ENCODE measurements at places on chromosomes 16 and 17.

GRCh38 chr16:69839240-69839688 lies 77.1 kb downstream of the WWP2 start:
- ATAC-seq: no peak

DNA sequence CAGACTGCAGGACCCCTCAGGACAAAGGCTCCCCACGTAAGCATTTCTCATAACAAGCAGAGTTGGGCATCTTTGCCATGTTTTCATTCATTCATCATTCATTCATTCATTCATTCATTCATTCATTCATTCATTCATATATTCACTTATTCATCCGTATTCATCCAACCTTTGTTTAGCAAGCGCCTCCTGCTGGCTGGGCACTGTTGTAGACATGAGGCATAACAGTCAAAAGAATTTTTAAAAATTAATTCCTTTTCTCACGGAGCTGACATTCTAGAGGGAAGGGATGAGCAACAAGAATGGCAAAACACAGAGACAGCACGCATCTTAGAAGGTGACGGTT lies 351.7 kb upstream of the TNRC6C start:
- ATAC-seq: no peak

- ATAC-seq: no peak
Measured at GRCh38 chr17:64401941-64402340, 11.3 kb upstream of the PECAM1 start.

DNA sequence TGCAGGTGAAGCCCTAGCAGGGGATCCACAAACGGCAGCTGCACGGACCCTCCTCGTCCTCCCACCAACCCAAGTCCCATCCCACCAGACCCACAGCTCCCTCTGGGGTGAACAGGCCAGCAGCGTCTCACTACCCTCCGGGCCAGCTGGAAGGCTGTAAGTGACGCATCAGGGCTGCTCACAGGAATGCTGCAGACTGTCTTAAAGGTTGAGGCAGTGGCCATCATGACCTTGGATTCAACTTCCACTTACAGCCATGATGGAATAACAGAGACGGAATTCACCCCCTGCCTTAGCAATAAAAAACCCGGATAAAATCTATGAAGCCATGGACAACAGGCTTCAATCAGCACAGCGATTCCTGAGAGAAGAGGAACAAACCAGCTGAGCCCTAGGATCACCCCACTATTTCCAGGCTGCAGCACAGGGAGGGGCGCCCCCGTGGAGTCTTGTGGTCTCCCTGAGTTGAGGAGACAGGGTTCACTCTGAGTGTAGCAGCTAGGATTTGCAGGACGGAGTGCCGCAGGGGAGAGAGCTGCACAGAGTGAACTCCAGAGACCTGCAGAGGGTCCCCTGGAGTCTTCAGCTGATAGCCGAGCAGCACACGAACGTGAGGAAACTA lies 10.5 kb downstream of the FAM83G start:
- ATAC-seq: no peak

GRCh38 chr17:50153650-50154575 lies 3.4 kb upstream of the PPP1R9B start:
- no peak for ATAC-seq

GRCh38 chr17:48842746-48843145 lies 11.9 kb downstream of the CALCOCO2 start:
- ATAC-seq: no peak

DNA sequence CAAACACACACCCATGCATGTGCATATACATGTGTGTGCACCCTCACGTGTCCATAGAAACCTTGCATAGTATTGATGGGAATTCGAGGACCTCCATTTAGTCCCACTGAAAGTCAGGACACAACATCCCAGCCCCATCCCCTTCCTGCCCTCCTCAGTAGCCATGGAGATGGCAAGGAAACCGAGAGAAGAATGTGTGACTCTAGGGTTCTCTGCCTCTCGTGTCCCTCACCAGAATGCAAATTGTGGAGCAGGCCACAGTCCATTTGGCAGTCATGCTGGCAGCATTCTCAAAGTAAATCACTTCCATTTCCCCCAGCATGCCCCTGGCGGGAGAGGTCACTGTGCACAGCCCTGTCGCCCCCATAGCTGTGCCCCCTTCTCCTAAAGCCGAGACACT lies 141.1 kb downstream of the MSI2 start:
- ATAC-seq: no peak

GRCh38 chr16:1153480-1154160 lies 714 bp downstream of the CACNA1H start:
- no peak for ATAC-seq

- no peak for ATAC-seq
Measured at GRCh38 chr17:66317629-66318028, 15.2 kb downstream of the PRKCA start.

GRCh38 chr17:64765191-64765889 lies 103.2 kb upstream of the SMURF2 start:
- ATAC-seq: no peak

DNA sequence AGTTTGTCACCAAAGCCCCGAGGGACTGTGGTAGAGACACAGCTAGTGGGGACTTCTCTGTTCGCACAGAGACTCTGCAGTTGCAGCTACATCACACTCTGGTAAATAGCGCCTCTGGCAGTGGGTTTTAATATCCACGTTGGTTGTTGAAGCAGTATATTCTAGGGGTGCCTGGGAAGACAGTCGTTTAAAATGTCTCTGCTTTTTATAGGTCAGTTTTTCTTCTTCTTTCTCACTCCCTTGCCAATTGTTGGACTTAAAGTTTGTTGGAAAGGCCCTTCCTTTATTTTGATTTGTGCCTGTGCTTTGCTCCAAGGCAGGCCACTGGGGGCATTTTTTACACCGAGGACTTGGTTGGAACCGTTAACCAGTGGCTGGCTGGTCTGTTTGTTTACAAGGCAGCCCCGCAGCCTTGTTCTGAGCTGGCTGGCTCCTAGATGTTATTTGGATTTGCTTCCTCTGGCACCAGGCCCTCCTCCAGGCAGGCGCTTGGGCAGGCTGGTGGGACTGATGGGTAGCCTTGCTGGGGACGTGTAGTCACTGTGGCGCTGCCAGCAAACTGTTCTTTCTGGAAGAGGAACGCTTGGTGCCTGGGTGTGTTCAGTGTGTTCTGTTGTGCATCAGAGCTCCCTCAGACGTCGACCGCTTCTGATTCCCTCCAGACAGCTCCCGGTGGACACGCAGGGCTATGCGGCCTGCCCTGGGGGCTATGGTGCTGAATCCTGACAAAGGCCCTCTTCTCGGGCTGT lies 218.2 kb upstream of the CHMP6 start:
- ATAC-seq: peak; percentile 92

GRCh38 chr16:16073891-16074881 lies 124.8 kb downstream of the ABCC1 start:
- ATAC-seq: peak; percentile 69

GRCh38 chr17:63579633-63580032 lies 21.1 kb upstream of the TACO1 start:
- ATAC-seq: no peak

DNA sequence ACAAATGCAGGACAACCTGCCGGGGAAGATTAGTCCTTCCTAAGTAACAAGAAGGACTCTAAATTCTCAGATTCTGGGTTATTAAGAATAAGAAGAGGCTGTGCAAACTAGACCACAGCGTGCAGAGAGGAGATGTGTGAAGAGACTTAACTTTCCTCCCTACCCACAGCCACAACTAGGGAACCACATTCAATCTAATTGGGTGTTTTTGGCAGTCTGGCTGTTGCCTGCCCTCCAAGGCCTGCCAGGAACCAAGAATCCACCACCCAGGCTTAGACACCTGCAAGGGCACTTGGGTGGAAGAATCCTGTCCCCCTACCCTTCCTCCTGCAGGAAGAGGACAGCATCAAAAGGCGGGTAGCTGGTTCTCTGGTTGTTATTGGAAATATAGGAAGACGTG lies 202.0 kb downstream of the PARN start:
- ATAC-seq: no peak

GRCh38 chr17:21019976-21020586 lies 22.7 kb downstream of the USP22 start:
- peak; percentile 58 for ATAC-seq

DNA sequence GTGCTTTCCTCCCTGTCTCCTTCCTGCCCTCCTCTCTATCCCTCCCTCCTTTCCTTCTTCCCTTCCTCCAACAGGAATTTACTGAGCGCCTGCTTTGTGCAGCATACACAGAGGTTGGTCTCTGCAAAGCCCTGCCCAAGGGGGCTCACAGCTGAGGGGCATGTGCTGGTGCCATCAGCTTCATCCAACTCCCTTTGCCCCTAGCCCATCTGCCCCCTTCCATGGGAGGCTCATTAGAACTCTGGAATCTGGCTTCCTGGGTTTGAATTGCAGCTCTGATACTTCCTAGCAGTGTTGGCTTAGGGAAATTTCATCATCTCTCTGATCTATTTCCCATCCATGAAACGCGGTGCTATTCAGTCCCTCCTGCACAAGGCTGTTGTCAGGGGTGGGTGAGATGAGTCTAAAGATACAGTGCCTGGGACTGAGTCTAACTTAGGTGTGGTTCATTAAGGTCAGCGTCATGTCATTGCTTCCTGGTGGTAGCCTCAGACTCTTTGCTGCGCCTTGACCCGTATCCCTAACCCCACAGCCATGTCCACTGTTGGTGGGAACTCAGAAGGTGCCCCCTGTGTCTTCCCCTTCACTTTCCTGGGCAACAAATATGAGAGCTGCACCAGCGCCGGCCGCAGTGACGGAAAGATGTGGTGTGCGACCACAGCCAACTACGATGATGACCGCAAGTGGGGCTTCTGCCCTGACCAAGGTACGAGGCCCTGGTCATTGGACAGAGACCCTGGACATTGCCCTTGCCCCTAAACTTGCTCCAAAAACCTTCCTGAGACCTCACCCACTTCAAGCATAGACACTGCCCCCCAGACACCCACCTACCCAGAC lies 10.3 kb downstream of the MMP2 start:
- ATAC-seq: no peak

DNA sequence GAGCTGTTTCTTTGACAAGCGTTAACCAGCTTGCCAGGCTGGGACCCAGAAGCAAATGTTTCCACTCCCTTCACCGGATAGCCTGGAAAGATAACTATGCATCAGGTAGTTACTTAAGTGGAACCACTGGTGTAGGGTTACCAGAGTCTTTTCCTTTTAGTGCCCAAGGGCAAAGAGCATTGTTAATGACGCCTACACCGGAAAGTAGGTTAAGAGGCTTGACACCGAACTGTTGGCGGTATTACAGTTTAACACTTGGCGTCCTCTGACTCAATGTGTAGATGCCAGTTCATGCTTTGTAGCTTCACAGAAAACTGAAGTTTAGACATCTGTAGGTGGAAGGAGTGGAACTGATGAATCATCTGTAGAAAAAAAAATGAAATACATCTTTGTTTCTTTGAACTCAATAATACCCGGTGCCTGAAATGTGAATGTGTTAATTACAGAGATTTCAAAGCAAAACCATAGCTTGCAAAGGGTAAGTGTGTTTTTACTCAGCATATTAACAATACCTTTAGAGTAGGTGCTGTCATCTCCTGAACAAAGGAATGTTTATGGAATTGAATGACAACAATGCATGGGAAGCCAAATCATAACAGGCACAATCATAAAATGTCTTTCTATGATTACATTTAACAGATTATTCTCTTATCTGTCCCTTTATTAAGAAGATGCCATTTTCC lies 426.7 kb upstream of the SALL1 start:
- ATAC-seq: no peak

DNA sequence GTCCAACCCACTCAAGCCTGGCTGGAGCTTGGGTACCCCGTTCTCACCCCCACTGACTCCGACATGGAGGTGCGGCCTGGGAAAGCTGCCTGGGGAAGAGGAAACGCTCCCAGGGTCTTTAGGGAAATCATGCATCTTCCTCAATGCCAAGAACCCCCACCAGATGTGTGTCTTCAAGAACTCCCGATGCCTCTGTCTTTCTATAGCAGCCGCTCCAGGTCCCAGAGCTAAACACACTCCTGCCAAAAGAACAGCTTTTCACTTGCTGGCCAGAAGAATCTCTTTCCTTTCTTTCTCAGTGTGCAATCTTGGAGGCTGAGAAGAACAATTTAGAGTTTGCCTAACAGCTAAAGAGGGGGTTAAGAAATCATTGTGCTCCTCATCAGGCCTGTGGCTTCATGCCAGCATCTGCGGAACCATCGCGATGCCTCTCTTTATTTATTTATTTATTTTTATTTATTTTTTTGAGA lies 41.1 kb upstream of the MTSS2 start:
- ATAC-seq: peak; percentile 50

DNA sequence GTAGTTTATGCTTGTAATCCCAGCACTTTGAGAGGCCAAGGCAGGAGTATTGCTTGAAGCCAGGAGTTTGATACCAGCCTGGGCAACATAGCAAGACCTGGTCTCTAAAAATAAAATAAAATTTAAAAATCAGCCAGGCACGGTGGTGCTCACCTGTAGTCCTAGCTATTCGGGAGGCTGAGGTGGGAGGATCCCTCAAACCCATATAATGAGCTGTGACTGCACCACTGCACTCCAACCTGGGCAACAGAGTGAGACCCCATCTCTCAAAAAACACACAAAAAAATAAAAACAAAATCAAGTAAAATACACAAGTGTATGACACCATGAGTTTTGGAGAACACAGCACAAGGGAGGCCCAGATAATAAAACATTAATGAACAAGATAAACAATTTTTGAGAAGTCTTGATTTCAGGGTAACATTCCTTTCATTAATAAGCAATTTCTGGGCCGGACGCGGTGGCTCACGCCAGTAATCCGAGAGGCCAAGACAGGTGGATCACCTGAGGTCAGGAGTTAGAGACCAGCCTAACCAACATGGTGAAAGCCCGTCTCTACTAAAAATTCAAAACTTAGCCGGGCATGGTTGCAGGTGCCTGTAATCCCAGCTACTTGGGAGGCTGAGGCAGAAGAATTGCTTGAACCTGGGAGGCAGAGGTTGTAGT lies 17.9 kb downstream of the PRPSAP1 start:
- no peak for ATAC-seq

GRCh38 chr16:7714775-7715174 lies 382.1 kb downstream of the RBFOX1 start:
- ATAC-seq: no peak

DNA sequence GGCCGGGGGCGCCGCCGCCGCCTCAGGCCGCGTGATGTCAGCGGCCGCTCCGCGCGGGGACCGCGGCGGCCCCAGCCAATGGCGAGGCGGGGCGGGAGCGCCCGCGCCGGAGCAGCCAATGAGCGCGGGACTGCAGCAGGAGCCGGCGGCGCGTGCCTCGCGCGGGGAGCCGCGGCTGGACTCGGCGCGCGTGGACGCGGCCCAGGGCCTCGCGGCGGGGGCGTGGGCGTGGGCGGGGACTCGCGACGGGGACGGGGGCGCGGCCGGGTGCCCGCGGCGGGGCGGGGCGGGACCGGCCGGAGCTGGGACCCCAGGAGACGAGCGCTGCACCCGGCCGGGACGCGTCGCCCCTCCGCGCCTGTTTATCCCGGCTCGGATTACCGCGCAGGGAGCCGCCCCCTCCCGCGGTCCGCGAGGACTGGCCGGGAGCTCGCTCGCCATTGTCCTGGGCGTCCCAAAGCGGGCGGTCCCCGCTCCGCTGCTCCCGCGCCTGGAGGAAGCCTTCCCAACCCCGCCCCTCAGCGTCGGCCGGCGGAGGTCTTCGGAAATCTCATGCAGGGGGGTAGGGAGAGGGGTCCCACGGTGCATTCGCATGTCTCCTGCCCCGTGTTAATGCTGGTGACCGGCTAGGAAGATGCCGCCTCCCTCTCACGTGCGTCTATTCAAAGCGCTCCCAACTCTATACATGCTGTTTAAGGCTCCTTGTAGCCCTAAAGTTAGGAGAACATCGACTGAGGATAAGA lies at the start of gene RNF157:
Gene RNF157, minus strand, starts transcription at position 33 of the 743 bp plus-strand sequence. CDS start 253 bp downstream, outside the sequence.
- peak; percentile 93 for ATAC-seq
